Right renal cortex interstitium (tissue), 3 donors: ENCODE measurements at places on chromosomes 3 and 15. TPM values are rescaled to one million over a fixed set of nuclear protein-coding genes. Genes with fewer than 3 reads are reported as not detected.

CFAP161 gene
- 0.21 TPM for polyA plus RNA-seq

USP19 gene
- 60.2 TPM for polyA plus RNA-seq

SLC6A1 gene
- polyA plus RNA-seq: 0.85 TPM

AZI2 gene
- polyA plus RNA-seq: 118 TPM

SST gene
- 0.26 TPM for polyA plus RNA-seq

SNRPA1 gene
- 63.6 TPM for polyA plus RNA-seq

C3orf49 gene
- 0.40 TPM for polyA plus RNA-seq

CLDN16 gene
- polyA plus RNA-seq: 40.8 TPM

BTLA gene
- polyA plus RNA-seq: 0.51 TPM

WDR6 gene
- polyA plus RNA-seq: 168 TPM

MED12L gene
- polyA plus RNA-seq: 2.2 TPM

OR5K4 gene
- not detected for polyA plus RNA-seq

CKMT1A gene
- 3.8 TPM for polyA plus RNA-seq

HTR3C gene
- polyA plus RNA-seq: not detected

NOX5 gene
- polyA plus RNA-seq: 0.43 TPM

SNAP23 gene
- 123 TPM for polyA plus RNA-seq

RPUSD2 gene
- 10.3 TPM for polyA plus RNA-seq

CHDH gene
- polyA plus RNA-seq: 8.8 TPM

LRRC2 gene
- polyA plus RNA-seq: 2.4 TPM

STAG1 gene
- 55.9 TPM for polyA plus RNA-seq

FANCI gene
- 31.5 TPM for polyA plus RNA-seq

CHRNA5 gene
- polyA plus RNA-seq: 10.2 TPM

IL17RD gene
- polyA plus RNA-seq: 52.7 TPM

POU1F1 gene
- polyA plus RNA-seq: not detected

NMB gene
- 4.0 TPM for polyA plus RNA-seq

CNTN6 gene
- 2.0 TPM for polyA plus RNA-seq

PYGO1 gene
- 14.8 TPM for polyA plus RNA-seq

TGM4 gene
- 0.06 TPM for polyA plus RNA-seq

RLBP1 gene
- polyA plus RNA-seq: not detected

ACP3 gene
- polyA plus RNA-seq: 63.9 TPM

ALDH1A2 gene
- 333 TPM for polyA plus RNA-seq

ANKRD63 gene
- polyA plus RNA-seq: not detected

SLC25A20 gene
- 21.5 TPM for polyA plus RNA-seq

MESP2 gene
- polyA plus RNA-seq: 0.58 TPM

CFAP20DC gene
- 4.6 TPM for polyA plus RNA-seq

REC114 gene
- polyA plus RNA-seq: not detected

NR1I2 gene
- 0.49 TPM for polyA plus RNA-seq

NLGN1 gene
- polyA plus RNA-seq: 2.2 TPM

CPNE9 gene
- polyA plus RNA-seq: 0.14 TPM

C2CD4A gene
- 0.35 TPM for polyA plus RNA-seq

SPATA12 gene
- polyA plus RNA-seq: 0.07 TPM

UCN2 gene
- 0.25 TPM for polyA plus RNA-seq

PYDC2 gene
- polyA plus RNA-seq: not detected

FGF12 gene
- 7.5 TPM for polyA plus RNA-seq

PTPRG gene
- polyA plus RNA-seq: 93.7 TPM

GP9 gene
- polyA plus RNA-seq: 0.92 TPM

RNF168 gene
- 16.8 TPM for polyA plus RNA-seq

PIERCE2 gene
- polyA plus RNA-seq: 6.3 TPM

FILIP1L gene
- 22.5 TPM for polyA plus RNA-seq

PXK gene
- polyA plus RNA-seq: 26.6 TPM

ATP13A5 gene
- 0.08 TPM for polyA plus RNA-seq

FANCD2OS gene
- not detected for polyA plus RNA-seq

OR5K1 gene
- polyA plus RNA-seq: not detected

CCR3 gene
- not detected for polyA plus RNA-seq

KLHL40 gene
- not detected for polyA plus RNA-seq

AGBL1 gene
- 0.08 TPM for polyA plus RNA-seq

SLC12A1 gene
- 418 TPM for polyA plus RNA-seq
